NCI-H1930 (cell line): ENCODE measurements at places on chromosomes 1 and 21.

DNA sequence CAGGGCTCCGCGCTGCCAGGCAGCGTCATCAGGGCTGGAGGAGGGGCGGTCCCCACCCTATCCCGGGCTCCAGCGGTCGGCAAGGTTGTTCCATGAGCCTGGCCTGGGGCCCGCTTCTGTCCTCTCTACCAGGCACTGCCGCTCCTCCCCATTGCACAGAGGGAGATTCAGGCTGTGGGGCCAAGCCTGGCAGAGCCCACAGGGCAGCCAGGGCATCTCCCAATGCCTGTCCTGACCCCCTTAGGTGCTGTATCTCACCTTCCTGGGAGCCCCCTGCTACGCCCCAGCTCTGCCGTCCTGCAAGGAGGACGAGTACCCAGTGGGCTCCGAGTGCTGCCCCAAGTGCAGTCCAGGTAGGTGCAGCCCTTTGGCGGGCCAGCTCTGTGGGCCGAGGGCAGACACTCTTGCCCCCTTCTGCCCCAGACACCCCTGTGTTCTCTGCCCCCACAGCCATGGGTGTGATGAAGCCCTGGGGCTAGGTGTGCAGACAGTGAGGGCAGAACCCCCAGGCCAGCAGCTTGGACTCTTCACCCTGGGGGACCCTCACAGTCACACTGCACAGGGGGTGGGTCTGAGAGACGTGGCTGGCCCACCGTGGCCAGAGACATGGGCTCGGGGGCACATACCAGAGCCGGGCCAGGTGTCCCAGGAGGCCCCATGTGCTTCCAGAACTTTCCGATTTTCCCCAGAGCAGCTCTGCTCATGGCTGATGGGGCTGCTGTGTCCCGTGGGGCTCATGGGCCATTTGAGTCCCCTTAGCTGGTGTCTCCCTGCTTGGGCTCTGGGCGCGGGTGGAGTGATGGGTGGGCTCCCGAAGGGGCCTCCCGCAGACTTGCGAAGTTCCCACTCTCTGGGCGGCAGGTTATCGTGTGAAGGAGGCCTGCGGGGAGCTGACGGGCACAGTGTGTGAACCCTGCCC, 1.6 kb downstream of the TNFRSF14 start:
- no peak for DNase-seq

GRCh38 chr1:46611691-46612221, 4.9 kb downstream of the MOB3C start:
- DNase-seq, result no peak

- peak; percentile 83 for DNase-seq
Measured at GRCh38 chr1:201114245-201115131, 2.3 kb upstream of the CACNA1S start.

DNA sequence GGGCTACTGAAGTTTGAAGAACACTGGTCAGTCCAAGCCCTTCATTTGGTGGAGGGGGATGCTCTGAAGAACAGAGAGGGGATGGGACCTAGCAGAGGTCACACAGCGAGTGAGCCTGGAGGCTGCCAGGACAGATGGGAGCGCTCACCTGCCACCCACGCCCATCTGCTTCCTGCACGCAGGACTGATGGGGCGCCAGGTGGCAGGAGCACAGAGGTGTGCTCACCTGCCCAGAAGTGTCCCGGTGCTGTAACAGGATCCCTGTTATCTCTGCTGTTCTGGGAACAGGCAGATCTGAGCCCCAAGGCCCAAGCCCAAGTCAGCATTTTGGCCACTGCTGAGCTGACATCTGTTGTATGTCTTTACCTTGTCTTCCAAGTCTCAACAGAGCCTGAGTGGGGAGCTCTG, 40.5 kb downstream of the EPHB2 start:
- DNase-seq, result no peak

DNA sequence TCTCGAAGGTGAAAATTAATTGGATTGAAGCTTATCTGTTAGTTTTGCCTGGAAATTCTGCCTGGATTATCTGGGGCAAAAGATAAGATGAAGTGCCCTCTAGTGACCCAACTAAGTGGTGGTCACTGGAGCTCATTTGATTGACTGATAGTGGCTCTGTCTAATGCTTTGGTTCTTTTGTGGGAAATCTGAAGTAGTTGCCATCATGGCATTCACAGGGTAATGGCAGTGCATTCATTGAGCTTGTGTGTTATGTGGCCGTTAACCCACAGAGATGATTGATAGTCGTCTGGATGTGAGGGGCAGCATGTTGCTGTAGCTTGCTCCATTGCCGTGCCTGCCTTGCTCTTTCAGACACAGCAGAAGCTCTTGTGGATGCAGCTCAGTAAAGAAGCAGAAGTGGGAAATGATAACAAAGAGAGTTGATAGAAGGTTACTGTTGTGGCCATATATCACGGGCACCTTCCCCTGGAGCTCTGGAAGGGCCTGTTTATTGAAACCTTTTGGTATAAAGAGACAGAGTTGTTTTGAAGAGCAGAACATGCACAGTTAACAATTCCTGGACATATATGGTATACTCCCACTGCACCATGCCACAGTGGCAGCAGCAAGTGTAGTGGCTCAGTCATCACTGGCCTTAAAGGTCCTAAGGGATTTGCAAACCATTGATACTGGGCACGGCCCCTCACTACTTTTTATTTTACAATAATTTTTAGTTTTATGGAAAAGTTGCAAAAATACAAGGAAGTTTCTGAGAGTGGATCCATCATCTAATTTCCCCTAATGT, 42.0 kb downstream of the CXADR start:
- no peak for DNase-seq

- no peak for DNase-seq
Measured at GRCh38 chr1:57307392-57308170, 116.3 kb downstream of the DAB1 start.

- DNase-seq, result no peak
Measured at GRCh38 chr1:70222716-70223235, 1.6 kb downstream of the SRSF11 start.

GRCh38 chr1:156926175-156926574, 5.7 kb downstream of the LRRC71 start:
- DNase-seq, result no peak

GRCh38 chr1:157597959-157598667, at the start of gene FCRL4:
FCRL4 (minus strand) TSS chr1:157598085; CDS start chr1:157597944, 141 bp downstream.
- DNase-seq, result no peak

DNA sequence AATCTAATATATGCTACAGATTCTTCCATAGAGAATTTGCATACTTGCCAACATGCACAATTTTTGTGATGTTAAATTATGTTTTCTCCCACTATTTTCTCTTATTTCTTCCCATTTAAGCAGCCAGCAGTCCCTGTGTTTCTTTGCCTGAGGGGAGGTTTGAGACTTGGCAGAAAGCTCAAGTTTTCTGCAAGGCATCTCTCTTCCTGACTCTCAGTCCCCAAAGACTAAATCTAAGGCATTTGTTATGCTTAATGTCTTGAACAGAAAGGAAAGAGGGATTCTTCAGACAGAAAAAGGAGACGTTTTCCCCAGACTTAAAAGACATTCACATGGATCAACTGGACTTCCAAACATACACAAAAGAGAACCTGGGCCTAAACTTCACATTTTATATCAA, 354.4 kb downstream of the RYR2 start:
- DNase-seq, result no peak
